ENCODE measurements at places on chromosomes 12 and 14.

GRCh38 chr12:31222620-31223222, 103.2 kb downstream of the SINHCAF start:
- no peak for DNase-seq

DNA sequence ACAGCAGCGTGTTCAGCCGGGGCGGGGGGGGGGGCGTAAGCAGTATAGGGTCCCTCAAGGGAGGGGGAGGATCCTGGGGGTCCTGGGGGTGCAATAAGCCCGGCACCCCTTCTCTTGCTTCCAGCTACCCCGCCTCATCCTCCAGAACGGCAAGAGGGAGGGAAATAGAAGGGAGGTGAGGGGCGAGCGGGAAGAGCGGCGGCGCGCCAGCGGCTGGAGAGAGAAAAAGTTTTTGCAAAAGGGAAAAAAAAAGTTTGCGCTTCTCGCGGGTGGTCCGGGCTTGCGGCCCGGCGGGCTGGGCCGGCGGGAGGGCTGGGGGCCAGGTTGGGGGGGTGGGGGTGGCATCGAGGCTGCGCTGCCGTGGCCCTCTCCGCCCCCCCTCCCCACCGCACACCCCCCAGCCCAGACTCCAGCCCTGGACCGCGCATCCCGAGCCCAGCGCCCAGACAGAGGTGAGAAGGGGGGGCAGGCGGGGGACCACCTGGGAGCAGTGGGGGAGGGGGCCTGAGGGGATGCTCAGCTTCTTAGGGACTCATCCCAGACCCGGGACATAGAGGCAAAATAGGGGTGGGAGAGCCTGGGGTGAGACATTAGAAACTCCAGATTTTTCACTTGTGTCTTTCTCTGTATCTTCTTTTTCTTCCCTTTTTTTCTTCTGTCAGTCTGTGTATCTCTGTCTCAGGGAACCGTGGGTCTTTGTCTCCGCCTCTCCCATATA, at the start of gene GLI1:
TSS of gene GLI1 (plus strand) at position 36 of the 718 bp plus-strand sequence. CDS start 3,907 bp downstream, outside the sequence.
- DNase-seq: no peak

GRCh38 chr14:34684578-34684977, 29.8 kb downstream of the CFL2 start:
- DNase-seq: no peak

GRCh38 chr14:90820958-90821357, 4.7 kb upstream of the TTC7B start:
- peak; percentile 43 for DNase-seq

Measured in stimulated activated CD8-positive, alpha-beta memory T cell treated with anti-CD3 and anti-CD28 coated beads, Interleukin-2, amount 100 ng/mL, for 1 hour (primary cell).